Thoracic aorta (tissue), 2 donors: ENCODE measurements at places on chromosomes 7 and 10.

GRCh38 chr7:151275813-151276577 lies 27.5 kb upstream of the SMARCD3 start:
- no peak for DNase-seq

DNA sequence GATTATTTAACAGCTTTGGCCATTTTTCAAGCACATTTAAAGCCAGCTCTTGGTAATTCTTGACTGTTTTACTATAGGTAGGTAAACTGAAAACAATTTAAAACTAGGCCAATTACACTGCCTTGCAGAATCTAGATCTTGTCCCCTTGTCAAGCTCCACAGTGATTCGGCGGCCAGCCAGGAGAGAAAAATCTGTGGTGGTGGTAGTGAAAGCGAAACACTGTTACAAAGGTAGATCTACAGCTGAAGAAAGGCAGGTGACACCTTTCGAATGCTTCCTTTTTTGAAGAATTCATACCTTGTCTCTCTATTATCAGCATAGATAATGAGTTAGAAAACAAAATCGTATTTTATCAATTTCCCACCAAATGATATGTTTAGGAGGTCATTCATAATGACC lies 218.3 kb downstream of the POU6F2 start:
- no peak for DNase-seq

- DNase-seq = no peak
Measured at GRCh38 chr7:17229228-17229627, 69.2 kb upstream of the AHR start.

DNA sequence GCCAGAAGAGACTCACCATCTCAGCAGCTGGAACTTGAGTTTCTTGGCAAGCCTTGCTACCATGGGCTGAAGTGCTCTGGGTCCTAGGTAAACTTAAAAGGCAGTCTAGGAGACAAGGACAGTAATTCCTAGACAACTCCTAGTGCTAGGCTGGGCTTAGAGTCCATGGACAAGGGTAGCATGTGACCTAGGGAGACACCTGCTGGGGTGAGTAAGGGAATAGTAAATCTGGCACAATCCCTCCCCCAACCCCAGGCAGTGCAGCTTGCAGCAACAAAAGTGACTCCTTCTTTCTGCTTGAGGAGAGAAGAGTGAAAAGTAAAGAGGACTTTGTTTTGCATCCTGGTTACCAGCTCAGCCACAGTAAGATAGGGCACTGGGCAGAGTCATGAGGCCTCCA lies 316.5 kb upstream of the IMMP2L start:
- no peak for DNase-seq

DNA sequence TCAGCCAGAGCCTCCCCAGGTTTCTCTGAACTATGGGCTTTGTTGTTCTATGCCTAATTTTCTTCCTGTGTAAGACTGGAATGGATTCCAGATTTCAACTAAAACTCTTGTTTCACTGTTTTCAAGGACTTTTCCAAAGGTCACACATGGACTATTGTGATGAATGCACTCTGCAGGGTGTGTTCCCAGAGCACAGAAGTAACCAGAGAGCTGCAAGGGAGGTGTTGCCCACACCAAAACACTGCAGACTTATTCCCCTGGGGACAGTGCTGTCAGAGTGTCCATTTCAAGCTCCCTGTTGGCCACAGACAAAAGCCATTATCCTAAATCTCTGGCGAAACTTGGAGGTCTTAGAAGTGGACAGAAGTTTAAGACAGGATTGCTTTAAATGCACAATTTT lies 231.6 kb downstream of the TRIL start:
- DNase-seq = no peak

DNA sequence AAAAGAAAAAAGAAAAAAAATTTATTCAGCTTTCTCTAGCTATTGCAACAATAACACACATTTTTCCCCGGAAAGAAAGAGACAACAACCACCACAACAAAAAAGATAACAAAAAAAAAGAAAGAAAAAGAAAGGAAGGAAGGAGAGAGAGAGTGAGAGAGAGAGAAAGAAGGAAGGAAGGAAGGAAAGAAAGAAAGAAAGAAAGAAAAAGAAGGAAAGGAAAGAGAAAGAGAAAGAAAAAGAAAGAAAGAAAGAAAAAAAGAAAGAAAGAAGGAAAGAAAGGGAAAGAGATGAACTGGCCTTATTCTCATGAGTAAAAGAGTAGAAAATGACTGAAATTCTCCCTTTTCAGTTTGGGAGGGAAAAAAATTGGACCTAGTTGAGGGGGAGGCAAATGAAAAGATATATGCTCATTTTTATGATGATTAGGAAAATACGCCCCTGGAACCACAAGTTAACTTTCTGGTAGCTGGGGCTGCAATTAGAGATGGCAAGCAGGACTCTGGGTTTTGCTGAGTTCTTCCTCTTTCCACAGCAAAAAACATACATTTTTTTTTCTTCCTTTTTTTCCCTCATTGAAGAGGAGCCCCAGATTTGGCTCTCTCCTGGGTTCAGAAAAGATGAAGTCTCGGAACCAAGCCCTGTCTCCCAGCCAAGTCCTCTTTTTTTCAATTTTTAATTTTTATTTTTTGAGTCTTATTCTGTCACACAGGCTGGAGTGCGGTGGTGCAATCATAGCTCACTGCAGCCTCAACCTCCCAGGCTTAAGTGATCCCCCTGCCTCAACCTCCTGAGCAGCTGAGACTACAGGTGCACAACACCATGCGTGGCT lies 12.6 kb upstream of the PRDX3 start:
- DNase-seq = no peak

DNA sequence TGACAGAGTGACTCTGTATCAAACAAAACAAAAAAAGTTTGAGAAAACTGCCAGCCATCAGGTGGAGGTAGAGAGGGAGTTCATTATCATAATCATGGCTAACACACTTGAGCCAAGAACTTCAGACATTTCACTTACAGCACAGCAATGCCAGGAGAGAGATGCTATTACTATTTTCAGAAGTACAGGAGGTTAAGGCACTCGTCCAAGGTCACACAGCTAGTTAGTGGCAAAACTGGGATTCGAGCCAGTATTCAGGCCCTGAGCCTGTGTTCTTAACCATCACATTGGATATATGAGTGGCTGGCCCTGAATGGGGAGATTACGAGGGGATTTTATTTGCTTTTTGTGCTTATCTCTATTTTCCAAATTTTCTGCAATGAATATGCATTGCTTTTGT lies 24.8 kb upstream of the UNC5B start:
- DNase-seq = no peak

DNA sequence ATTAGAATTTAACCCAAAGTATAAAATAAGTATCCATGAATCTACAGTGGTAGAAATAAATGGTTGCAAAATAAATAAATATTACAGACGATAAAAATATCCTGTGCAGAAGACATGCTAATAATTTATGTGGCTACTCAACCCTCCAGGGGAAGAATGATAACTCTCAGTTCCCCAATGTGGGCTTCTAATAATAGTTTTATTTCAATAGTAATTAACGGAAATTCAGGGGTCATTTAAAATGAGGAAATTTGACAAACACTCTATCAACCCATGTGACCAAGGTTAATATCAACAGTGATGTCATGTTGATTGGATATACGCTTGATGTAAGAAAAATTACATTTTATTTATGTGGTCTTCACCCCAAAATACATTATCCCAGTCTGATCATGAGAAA lies 1082.6 kb upstream of the LRRTM3 start:
- no peak for DNase-seq

DNA sequence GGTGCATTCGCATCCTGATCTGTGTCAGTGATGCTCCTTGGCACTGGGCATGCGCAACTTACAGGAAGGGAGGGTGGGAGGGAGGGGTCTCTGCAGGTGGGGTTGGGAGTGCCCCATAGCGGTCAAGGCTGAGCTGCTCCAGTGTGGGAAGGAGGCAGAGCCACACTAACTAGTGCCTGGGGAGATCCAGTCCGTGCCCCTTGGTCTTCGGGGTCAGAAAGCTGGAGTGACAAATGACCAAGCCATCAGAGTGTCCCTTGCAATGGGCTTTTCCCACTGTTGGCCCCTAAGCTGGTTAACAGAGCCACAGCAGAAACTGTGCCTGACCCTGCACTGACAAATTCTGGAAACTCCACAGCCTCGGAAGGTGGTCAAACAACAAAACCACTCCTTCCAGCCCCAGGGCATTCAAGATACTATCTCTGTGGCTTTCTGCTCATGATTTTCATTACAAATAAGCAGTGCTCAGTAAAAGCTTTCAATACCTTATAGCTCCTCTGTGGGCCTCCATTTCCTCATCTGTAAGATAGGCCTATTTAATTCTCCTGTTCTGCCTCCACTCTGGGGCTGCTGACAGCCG lies 138.1 kb upstream of the UNC5B start:
- DNase-seq = no peak

GRCh38 chr7:68321076-68321639 lies 1277.1 kb upstream of the AUTS2 start:
- no peak for DNase-seq

- no peak for DNase-seq
Measured at GRCh38 chr10:78540355-78541076, 506.9 kb downstream of the RPS24 start.

DNA sequence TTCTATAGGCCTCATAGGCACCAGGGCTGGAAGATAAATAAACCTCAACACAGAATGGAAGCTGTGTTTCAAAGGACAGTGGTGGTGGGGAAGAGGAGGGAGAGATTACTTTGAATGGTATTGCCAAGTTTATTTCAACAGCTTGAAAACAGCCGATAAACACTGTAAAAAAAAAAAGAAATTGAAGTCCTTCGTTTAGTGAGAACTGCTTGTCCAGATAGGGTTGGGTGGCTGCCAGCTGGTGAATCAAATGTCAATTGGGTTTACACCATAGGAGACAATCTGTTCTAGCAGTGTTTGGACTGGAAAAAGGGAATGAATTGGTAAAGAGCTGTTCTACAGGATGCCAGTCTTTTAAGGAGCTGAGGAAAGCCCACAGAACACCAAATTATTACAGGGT lies 254.8 kb downstream of the PHF14 start:
- no peak for DNase-seq

- no peak for DNase-seq
Measured at GRCh38 chr7:1965579-1966294, 267.0 kb downstream of the MAD1L1 start.

DNA sequence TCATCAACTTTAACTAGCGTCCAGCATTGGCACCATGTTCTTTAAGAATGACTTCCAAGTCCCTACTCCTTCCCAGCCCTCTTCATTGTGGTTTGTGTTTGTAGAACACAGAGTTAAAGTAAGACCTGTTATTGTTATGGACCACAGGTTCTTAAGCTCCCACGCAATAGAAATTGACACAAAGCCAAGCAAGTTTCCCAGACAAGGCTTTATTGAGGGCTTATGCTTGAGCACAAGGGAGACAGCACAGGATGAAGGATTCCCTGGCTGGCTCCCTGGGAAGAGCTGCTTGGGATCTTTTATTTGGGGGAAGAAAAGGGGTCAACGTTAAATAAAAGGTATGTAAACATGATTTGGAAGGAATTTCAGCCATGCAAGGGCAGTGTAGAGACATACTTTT lies 44.3 kb upstream of the PRKCQ start:
- no peak for DNase-seq

GRCh38 chr10:96512524-96513304 lies 1.0 kb downstream of the TLL2 start:
- DNase-seq = no peak

DNA sequence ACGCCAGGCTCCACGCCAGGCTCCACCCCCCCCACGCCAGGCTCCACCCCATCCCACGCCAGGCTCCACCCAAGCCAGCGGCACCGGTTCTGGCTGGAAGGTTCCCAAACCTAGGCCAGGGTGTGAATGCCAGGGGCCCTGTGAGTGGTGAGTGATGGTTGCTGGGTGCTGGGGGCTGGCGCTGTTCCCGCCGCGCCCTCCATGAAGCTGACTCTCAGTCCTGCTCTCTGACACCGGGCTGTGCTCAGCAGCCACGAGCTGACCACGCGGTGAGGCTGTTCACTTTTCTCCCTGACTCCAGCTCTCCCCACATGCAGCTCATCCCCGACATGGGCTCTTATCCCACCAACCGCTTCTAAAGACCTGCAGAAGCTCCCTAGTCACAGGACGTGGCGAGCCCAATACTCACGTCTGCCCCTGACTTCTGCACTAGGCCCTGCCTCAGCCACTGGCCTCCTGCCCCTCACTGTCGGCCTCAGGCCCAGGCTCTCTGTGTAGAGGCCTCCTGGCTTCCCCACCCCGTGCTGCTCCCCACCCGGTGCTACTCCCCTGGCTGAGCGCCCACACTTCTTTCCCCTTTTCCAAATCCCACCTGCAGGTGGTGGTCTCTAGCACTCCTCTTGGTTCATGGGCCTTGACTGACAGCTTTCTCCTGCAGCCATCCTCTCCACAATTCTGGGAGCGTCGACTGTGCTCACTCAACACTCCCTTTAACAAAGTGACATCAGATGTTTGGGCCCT lies 603.0 kb downstream of the PTPRN2 start:
- DNase-seq = no peak

DNA sequence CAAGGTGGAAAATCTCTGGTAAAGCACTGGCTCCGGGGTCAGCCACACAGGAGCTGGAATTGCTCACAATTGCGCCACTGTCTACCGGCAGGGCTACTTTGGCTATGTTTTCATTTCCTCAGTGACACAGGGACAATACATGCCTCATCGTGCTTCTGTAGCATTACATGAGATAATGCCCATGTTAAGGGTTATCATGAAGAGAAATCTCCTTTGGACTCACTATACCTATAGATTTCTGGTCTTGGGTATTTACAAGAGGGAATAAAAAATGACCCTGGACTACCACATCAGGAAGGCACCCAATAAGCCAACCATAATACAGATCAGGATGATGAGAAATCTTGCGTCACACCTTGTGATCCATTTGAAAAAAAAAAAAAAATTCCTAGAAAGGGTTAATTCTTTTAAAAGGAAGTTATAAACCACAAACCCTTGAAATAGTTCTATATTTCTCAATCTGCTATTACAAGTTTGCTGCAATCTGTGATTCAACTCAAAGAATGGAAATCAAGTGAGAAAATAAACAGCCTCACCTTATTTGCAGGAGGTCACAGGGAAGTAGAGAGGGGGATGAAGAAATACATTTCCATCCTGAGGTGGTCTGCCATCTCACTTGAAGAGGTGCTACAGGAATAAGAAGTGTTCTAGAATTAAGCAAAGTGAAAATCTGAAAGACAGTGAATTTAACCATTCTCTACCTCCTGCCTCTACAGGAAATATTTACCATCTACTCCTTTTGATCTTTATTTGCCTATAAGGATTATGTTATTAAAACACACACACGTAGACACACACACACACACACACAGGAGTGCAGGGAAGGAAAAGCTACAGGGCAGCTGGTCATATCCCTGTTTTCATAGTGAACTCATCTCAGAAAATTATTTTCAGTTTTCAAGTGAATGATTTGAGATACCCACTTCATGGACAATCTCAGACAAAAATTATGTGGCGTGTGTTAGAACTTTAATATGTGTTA lies 231.3 kb upstream of the CELF2 start:
- DNase-seq = no peak

GRCh38 chr10:130748409-130749057 lies 563.0 kb downstream of the TCERG1L start:
- no peak for DNase-seq

DNA sequence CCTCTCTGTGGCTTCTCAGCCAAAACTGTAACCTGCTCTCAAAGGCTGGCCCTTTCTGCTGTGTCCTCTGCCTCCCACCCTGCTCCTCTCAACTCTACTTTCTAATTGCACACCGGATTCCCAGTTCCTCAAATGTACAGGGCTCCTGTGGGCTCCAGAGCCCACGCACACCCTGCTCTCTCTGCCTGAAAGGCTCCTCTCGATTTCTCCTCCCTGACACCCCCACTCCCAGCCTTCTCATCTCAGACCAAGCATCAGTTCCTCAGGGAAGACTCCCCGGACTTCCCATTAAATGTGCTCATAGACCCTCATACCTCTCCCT lies 111.7 kb upstream of the STEAP1B start:
- no peak for DNase-seq

GRCh38 chr7:27359181-27360125 lies 116.9 kb downstream of the EVX1 start:
- DNase-seq = no peak
